Activated T-helper 17 cell treated with anti-CD3 and anti-CD28 coated beads, Interleukin-2, amount 50 U/mL, for 72 hours (primary cell): ENCODE measurements at places on chromosomes 3 and 15. TPM values are rescaled to one million over a fixed set of nuclear protein-coding genes. Genes with fewer than 3 reads are reported as not detected.

DNA sequence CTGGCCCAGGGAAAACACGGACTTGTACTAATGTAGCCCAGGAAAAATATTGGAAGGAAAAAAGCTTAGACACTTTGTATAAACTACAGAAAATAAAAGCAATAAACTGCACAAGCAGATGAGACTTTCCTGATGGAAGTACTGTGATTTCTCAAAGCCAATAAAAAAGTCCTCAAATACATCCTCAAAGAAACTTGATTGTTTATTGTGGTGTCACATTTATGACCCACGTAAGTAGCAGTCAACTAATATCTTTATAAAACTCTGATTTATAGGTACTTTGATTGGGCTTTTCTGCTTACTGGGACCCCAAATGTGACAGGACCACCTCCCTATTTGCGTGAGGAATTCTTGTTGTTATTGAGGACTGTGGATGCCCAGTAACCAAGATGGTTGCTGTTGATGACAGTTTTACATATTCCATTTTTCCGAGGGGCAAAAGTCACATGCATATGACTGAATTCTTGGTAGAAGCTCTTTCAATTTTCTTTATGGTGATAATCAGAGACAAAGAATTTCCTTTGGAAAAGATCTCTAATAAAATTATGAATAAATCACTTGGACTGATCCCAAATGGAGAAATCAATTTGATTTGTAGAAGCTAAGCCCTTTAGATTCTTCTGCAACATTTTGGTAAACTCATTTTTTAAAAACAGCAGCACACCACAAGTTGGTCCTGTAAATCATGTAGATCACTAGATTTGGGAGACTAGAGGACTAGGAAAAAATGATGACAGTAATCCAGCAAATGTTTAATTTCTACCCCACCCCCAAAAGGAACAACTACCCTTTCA lies 159.0 kb upstream of the TSC22D2 start:
- ATAC-seq: no peak

GRCh38 chr3:75342425-75342824 lies 321.7 kb upstream of the FRG2C start:
- ATAC-seq: no peak

GRCh38 chr3:196651819-196652218 lies 12.3 kb downstream of the NRROS start:
- ATAC-seq: no peak

DNA sequence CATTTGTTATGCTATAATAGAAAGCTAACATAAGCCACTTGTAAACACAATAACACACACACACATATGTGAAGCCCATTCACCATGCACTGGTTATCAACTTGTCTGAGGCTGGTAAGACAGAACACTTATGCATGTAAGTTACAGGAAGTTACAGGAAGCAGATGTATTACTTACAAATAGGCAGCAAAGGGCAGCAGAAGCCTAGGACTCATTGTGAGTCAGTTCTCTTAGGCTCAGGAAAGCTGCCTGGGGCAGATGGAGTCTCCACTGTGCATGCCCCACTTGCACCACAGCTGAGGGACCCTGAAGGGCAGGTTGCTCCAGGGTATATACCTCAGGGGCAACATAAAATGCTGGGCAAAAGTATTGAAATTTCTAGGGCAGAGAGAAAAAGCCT lies 748.8 kb upstream of the CCDC54 start:
- ATAC-seq: no peak

The TM2D3 gene
- 45.6 TPM for total RNA-seq

DNA sequence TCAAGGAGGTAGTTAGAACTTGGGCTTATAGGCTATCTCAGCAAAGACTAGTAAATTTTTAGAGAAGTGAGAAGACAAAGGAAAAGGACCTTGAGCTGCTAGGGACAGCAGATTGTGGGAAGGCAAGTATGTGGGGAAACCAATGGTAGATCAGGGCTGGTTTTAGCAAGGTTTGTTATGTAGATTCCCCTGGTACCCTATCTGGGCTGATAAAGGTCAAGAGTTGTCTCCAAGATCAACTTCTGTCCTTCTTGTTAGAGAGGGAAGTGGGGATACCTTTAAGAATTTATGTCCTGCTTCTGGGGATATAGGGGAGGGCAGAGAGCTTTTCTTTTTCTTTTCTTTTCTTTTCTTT lies 28.9 kb downstream of the KAT2B start:
- no peak for ATAC-seq

The GOLGA6D gene
- total RNA-seq: not detected

DNA sequence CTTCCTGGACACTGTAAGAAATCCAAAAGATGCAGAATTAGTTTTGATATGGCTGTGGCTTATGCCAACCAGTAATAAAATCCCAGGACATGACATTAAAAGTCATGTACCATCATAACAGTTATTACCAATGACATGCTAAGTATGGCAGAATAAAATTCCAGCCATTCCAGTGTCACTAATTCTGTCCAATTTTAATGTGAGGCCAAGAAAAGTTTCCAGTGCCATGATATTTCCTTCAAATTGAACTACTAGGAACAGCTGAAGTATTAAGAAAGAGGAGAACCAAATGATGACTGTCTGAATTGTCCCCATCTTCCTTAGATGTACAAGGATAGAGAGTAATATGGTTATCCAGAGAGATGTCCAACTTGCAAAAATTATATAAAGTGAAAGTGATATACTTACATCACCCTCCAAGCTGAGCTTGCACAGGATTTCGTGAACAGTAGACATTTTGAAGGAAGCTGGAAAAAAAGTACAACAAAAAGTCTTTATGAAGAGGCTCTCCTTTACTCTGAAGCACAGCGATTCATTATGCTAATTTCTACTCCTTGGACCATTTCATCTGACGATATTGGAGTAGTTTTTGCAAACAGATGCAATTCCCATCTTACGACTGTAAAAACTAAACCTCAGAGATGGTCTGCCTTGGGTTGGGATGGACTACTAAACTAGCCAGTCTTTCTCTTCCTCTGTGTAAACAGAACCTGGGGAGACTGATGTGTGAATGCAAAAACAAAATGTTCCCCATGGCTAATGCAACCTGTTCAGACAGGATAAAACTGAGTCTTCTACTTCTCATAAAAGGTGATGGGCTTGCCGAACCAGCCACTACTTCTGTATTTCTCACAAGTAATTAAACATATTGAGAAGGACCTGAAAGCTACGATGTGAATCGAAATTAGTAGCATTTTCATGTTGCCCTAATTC lies 11.9 kb downstream of the ANXA2 start:
- no peak for ATAC-seq

DNA sequence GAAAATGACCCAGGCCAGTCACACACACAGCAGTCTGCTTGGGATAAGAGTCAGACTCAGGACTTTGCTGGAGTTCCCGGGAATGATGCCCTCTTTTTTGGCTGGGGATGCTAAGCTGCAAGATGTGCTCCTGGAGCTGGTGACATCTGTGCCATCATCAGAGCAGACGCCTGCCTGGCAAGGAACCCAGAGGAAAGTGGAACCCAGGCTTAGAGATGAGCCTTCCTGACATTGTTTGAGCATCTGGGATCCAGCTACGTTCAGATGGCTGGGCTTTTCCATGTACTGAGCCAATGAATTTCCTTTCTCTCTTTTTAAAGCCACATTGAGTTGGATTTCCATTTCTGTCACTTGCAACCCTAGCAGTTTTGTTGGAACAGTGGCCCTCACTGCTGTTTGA lies 53.3 kb downstream of the EBLN2 start:
- ATAC-seq: no peak

The GMPPB gene
- 38.7 TPM for total RNA-seq

The GRK7 gene
- total RNA-seq: not detected

DNA sequence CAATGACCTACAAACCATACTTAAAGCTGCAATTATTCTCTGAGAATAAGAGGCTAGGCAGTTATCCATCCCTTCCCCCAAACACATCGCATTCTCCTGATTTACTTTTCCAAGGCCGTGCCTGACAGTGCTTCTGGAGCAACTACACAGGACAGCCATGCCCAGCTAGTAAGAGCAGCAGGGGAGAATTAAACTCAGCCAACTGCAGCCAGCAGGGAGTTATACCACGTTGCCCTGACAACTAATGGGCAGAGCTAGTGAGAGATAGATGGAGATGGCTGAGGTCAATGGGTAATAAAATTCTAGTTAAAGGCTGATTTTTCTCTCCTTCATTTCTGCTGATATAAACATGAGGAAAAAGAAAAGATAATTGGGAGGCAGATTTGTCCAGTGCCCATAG lies 193.8 kb upstream of the PPP2R3A start:
- ATAC-seq: no peak
